ENCODE measurements at places on chromosomes 11 and 22.

GRCh38 chr11:16738947-16739815, 734 bp downstream of the C11orf58 start:
- DNase-seq: peak; percentile 57

GRCh38 chr11:30938171-30938570, 352.0 kb upstream of the MPPED2 start:
- DNase-seq: no peak

GRCh38 chr11:22581354-22582150, 44.1 kb downstream of the FANCF start:
- peak; percentile 66 for DNase-seq

DNA sequence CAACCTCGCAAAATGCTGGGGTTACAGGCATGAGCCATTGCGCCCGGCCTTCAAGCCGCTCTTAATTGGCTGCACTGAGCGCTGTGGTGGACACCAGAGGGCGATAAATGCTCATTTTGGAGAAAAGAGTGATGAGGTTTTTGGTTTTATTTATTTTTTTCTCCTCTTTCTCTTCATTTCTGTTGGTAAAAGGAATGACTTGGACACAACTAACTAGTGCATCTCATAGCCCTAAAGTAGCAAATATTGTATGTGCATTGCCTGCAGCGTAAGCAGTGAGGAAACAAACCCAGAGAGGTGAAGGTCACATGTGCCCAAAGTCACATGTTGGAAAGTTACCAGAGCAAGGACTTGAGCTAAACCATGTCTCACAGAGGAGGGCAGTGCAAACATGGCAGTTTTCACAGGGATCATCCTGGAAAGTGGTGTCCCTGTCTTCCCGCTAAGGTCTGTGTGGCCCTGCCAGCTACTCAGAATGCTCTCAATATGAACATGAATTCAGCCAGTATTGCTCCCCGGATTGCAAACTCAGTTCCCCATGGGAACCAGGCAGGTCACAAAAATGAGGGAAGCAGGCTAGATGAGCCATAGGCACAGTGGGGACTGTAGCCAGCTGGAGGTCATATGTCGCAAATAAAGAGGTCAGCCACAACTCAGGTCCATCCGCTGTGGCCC, 8.6 kb upstream of the CD82 start:
- peak; percentile 81 for DNase-seq

- no peak for DNase-seq
Measured at GRCh38 chr11:69489746-69490365, 8.4 kb downstream of the LINC01488 start.

GRCh38 chr11:65703846-65704245, 8.2 kb upstream of the KAT5 start:
- no peak for DNase-seq

GRCh38 chr11:75233754-75234172, 6.8 kb upstream of the TPBGL start:
- DNase-seq: peak; percentile 63

GRCh38 chr22:38214302-38215056, 12.7 kb downstream of the MAFF start:
- DNase-seq: peak; percentile 86

DNA sequence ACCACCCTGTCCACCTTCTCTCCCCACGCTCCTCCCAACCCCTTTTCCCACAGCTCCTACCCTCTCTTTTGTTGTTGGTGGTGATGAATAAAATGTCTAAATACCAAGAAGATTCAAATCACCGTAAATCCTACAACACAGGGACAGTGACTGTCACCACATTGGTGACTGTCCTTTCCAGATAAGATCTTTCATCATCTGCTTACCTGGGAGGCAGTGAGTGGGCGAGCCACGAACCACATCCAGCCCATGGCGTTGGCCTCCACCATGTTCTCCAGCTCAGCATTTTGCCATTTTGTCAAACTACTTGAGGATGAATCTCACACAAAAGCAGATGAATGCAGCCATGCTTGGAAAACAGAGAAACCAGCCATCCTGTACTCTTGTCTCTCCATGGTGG, 6.7 kb upstream of the CYTH4 start:
- DNase-seq: no peak

DNA sequence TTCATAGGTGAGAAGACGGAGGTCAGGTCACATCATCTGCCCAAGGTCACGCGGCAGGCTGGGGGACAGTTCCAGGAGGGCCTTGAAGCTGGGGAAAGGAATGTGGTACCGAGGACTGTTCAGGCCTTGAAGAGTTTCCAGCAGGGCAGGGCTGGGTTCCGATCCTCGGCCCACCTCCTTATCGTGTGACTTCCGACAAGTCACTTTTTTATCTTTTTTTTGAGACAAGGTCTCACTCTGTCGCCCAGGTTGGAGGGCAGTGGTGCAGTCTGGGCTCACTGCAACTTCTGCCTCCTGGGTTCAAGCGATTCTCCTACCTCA, 623 bp downstream of the NDUFS8 start:
- no peak for DNase-seq

DNA sequence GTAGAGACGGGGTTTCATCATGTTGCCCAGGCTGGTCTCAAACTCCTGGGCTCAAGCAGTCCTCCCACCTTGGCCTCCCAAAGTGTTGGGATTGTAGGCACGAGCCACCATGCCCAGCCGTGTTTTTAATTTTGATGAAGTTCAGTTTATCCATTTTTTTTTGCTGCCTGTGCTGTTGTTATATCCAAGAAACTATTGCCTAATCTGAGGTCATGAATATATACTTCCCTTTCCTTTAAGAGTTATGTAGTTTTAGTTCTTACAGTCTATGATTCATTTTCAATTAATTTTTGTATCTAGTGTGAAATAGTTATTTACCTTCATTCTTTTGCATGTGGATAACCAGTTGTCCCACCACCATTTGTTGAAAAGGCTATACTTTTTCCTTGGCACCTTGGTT, 50.3 kb upstream of the SORL1-AS1 start:
- no peak for DNase-seq

DNA sequence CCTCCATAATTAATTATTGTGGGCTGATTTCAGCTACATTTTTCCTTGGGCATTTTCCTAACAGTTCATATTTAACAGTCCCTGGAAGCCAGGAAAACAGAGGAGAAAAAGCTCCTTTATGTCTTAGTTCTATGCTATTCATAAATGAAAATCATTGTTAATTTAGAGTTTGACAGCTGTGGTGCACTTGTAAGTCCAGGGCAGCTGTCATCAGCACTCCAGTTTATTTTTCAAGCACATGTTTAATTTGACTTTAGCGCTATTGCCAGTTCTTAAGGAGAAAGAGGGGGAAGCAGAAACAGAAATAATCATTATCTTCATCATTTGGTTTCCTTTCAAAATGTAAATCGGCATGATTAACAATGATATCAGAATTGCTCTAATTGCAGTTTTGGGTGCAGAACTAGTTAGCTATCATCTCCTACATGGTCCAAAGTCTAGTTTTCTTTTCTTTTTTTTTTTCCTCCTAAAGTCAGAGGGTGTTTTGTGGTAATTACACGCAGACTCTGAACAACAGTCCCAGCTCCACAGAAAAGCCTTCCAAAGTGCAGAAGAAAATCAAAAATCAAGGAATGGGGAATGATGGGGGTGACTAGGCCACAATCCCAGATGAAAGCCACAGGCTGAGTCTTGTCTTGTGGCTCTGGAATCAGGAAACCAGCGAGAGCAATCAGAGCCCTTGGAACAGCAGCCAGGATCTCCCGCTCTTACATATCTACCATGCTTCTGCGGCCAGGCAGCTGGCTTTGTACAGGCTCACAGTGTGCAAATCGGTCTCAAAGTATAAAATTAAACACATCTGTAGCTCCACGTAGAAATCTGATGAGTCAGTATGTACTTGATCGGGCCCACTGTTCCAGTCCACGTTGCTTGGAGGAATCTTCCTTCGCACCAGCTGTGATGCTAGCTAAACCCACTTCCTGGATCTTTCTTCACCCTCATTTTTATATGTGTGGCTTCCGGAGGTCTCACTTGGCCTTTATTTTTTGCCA, 91.9 kb downstream of the SPON1 start:
- peak; percentile 82 for DNase-seq

DNA sequence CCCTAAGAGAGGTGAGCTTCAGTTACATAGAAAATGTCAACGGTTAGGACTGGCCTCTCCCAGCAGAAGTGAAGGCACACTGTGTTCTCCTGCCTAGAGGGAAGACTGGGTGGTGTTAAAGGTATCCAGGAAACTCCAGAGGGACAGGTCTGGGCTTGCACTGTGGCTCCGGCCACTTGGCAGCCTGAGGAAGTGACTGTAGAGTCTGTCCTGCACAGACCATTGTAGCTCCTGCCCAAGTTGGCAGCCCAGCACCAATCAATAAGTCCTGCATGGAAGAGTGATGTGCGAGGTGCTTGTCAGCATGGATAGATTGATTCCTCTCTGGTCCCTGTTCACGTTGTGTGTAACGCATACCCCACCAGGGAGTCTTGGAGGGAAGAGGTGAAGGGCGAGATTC, 284.8 kb downstream of the TENM4 start:
- DNase-seq: no peak

DNA sequence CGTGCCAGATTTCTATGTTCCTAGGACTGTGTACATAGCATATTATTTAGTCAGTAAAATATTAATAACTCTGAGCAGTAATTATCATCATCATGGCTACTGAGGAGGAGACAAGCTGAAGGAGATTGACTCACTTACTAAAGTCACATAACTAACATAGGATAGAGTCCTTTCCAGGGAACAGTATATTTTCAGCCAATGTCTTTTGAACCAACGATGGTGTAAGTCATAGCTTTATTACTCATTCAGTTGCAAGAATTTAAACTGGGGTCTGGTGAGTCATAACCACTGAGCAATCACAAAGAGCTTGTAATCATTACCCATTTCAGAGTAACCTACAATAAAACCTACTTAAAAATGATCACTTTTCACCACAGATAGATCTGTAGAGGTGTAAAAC, 1564.8 kb upstream of the TENM4 start:
- no peak for DNase-seq

DNA sequence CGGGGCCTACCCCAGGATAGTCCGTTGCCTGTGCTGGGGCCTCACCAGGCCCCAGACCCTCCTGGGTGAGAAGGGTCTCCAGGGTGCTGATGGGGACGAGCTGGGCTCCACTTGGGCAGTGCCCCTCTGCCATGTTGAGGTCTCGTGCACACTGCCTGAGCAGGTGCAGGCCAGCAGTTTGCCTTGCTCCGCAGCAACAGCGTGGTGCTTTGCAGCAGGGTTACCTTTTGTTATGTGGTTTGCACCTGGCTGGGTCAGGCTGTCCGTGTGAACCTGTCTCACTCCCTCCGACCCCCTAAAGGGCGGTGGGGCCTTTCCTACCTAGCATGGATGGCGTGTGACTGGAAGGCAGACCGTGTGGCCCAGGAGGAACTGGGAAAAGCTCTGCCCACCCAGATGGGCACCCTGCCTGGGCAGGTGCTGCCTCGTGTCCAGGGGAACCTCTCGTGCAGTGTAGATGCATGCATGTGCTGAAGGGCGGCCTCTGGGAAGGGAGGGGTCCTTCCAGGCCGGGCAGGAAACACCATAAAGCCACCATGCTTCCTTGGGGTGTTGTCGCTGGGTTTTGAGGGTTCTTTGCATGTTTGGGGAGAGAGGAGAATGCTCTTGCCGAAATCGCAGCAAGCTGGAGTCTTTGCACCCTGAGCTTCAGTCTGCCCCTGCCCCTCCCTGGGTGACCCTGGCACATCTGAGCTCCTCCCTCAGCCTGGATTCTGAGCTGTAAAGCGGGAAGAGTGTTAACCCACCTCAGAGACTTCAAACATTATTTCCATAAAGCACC, 75.4 kb upstream of the PPARA start:
- DNase-seq: no peak

Data from muscle of leg (tissue), 16 donors.